Stromal cell of bone marrow (primary cell): ENCODE measurements at places on chromosomes 12 and 14.

- DNase-seq: no peak
These were observed 74.3 kb upstream of the ARID2 start for GRCh38 chr12:45655186-45655585.

GRCh38 chr12:84069198-84069597, 843.4 kb downstream of the SLC6A15 start:
- DNase-seq: no peak

GRCh38 chr14:52901357-52901980, 49.4 kb downstream of the FERMT2 start:
- no peak for DNase-seq

- DNase-seq: no peak
These were observed 6.7 kb downstream of the SERPINA9 start for GRCh38 chr14:94469261-94469660.

DNA sequence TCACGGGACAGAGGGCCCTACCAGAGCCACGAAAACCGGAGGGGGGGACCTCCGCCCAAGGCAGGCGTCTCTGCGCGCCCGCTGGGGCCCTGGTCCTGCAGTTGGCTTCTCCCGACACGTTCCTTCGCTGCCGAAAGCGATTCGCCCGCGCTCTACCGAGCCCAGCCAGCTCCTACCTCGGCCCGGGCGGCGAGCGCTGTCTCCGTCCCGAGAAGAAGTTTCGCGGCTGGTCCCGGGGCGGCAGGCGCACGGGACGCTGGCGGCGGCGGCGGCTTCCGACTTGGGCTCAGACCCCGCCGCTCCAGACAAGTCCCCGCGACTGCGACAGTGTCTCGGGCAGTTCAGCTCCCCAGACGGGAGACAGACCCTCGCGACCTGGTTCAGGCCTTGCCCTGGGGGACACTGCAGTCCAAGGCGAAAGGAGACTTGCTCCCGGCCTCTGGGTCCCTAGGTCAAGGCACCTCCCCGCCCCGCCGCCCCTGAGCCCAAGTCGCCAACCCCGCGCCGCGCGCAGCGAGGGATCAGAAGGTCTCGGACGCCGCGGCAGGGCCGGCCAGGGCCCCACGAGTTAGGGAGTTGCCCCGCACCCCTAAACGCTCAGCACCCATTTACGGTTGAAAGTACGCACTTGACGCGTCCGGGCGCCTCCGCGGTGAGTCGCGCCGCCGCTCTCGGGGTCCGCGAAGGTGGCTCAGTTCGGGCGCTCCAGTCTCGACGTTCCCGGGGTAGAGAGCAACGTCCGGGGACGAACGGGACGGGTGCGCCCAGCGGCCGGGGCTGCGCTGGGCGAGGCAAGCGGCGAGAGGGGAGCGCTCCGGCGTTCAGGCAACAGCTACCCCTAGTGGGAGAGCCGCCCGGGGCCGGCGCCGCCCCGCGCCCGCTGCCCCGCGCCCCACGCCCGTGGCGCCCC, 1.4 kb upstream of the DIO3 start:
- DNase-seq: no peak

DNA sequence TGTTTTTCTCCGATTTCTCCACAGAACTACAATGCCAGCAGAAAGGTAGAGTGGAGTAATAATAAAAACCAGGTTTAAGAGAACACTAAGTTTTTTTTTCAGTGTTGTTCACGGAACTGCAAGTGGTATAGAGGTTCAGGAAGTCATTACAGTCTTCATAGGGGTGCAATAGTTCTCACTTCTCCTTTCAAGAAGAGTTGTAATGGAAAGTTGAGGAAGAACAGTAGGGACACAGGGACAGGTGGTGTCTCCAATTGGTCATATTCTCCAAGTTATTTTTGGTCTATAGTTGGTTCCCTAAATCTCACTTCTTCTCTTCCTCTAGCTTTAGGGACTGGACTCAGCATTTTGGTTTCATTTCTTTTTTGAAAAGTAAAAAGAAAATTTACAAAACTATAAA, 894.0 kb downstream of the NRXN3 start:
- DNase-seq: no peak

- DNase-seq: peak; percentile 83
These were observed 239.0 kb upstream of the ATP2B1 start for GRCh38 chr12:89947437-89948270.

- DNase-seq: no peak
These were observed 329.8 kb downstream of the PAWR start for GRCh38 chr12:79360936-79361335.

DNA sequence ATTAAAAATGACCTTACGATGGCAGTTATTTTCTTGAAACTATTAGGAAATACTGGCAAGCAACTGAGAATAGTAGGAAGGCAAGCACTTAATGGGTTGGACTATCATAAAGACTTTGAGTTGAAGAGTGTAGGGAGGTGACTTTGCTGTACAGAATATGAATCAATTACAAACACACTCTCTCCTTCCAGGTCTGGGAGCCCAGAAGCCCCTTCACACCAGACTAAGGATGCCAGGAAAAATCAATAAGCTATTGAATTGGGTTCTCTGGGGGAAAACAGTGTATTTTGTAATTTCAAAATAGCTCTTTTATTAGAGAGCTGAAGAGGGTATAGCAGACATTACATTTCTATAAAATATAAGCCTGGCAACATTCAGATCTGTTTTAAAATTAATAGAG, 736.4 kb downstream of the NOVA1 start:
- DNase-seq: no peak

- DNase-seq: no peak
These were observed 162.2 kb downstream of the STXBP6 start for GRCh38 chr14:24887623-24888304.

DNA sequence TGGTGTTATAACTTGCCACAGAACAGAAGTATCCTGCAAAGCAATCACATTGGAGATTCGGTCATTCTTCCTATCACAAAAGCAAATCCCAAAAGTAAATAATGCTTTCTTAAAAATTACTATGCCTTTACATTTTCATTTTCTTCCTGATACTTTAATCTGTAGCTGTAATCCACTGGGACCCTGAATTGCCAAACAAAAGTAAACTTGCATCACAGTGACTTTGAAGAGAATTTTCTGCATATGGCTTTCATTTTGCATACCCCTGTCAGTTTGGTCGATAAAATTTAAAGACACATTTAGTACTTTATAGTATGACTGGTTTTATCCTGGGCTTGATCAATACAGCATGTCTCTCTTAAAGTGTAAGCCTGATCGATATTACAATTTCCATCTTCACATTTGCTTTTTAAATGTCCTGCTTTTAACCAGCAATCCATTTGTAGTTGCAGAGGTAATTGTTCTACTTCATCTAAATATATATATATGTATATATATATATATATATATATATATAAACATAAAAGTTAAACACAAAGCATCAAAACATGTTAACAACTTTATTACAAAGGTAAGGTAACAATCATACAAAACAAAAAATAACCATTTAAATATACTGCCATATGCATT, 53.7 kb upstream of the PLEKHA5 start:
- DNase-seq: no peak

DNA sequence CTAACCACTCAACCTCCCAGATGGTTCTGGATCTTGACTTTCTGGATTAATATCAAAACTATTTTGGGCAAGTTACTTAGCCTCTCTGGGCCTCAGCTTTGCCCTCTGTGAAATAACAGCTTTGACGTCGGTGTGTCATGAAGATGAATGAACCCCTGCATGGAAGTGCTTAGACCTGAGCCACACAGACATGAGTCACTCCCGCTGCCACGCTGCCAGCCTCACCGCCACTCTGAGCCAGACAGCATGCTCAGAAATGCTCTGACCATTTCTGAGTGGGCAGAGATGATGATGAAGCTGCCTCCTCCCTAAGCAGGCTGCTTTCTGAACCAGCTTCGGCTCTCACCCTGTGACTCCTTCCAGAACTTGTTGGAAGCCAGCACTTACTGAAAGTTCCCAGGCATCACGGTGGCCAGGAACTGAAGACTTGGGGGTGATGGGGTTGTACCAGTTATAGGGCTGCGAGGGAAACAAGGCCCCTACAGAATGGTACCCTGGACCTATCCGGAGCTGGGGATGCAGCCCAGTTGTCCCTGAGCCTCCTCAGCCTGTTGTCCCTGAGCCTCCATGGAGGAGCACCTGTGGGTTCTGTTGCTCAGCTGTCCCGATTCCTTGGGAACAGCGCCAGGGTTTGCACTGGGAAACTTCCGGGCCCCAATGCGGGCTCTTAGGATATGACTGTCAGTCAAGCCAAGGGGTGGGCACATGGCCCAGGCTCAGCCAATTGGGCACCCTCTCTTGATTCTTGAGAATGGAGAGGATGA, 2.0 kb upstream of the CCDC197 start:
- peak; percentile 80 for DNase-seq

DNA sequence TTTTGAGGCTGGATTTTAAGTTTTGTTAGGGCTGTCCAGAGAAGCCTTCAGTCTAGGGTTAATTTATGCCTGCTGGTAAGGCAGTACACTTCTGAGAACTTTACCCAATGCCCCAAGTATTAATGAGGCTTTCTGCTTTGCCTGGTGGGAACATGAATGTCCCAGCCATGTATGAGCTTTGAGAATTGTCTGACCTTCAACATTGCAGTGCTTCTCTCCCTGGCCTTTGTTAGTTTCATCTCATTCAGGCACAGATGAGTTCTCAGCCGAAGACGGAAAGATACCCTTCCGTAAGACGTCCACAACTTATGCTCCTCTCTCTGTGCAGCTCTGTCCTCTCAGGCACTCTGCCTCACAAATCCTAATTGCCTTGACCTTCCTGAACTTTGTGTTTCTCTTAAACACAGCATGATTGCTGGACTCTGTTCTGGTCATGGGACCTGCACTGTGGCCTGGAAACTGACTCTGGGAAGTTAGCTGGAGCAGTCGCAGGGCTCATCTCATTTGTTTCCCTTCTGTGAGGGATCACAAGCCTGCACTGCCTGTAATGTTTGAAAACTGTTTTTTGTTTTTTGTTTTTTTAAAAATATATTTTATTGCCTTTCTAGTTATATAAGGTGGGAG, 15.7 kb downstream of the CHPT1 start:
- DNase-seq: peak; percentile 22

GRCh38 chr14:35287431-35288013, 4.7 kb upstream of the PSMA6 start:
- DNase-seq: peak; percentile 6

DNA sequence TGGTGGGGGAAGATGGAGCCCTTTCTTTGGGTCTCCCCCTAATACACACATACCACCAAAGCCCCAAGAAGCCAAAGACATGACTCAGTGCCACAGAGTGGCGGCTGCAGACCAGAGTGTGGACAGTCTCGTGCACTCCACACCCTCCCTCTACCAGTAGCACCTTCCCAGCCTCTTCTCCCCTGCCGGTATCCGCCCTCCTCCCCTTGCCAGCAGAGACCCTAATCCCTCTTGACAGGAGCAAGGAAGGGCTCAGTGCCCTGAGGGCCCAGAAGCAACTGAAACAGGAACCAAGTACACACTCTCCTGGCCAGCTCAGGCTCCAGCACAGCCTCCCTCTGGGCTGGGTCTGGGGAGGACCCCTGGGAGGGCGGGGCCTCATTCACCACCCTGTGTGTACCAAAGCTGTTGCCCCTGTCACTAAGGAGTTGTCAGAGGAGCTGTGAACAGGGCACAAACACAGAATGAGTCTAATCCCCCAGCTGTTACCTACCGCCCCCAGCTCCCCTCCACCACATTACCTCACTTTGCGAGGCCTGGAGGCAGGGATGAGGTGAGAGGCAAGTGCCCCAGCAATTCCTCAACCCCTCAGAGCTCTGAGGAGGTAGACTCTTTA, 8.2 kb downstream of the SPRYD3 start:
- DNase-seq: no peak

GRCh38 chr12:94705676-94706075, 55.3 kb upstream of the TMCC3 start:
- no peak for DNase-seq

DNA sequence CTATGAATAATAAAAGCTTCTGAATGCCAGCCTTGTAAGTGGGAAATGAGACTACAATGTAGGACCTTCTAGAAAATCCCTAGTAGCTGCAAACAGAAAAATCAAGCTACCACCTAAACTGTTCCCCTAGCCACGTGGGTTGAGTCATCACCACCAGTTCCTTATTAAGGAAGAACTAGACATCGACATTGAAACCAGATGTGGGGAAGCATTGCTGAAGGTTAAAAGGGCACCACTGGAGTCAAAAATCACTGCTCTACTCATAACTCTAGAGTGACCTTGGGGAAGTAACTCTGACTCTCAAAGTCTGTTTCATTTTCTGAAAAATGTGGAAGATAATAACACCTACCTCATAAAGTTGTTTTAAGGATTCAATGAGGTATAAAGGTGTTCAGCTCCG, 9.4 kb upstream of the CNIH1 start:
- DNase-seq: peak; percentile 75

GRCh38 chr12:113858841-113859386, 107.2 kb downstream of the RBM19 start:
- DNase-seq: no peak

DNA sequence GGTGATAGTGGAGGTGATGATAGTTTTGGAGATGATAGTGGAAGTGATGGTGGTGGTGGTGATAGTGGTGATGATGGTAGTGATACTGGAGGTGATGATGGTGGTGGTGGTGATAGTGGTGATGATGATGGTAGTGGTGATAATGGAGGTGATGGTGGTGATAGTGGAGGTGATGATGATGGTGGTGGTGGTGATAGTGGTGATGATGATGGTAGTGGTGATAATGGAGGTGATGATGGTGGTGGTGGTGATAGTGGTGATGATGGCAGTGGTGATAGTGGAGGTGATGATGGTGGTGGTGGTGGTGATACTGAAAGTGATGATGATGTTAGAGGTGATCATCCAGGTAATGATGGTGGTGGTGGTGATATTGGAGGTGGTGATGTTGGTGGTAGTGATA, 570.0 kb upstream of the TMEM132C start:
- DNase-seq: no peak

- DNase-seq: no peak
These were observed 56.7 kb downstream of the MIPOL1 start for GRCh38 chr14:37254411-37254947.

DNA sequence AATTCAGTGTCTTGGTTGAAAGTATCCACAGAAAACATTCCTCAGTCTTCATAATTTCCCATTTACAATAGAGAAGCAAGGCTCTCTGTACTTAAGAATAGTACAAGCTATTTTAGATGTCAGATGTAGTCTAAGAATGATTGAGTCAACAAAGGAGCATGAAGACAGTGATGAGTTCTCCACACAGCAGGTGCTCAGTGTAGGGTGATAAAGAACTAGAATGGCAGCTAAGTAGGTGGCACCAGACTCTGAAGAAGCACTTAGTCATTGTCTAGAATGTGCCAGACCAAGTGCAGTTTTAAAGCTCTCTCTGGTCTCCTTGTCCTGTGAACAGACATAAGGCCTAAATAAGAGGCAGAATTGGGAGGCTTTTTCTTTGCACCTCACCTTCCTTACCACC, 504.6 kb downstream of the NRXN3 start:
- no peak for DNase-seq
